ENCODE measurements at places on chromosomes 6 and 20.

DNA sequence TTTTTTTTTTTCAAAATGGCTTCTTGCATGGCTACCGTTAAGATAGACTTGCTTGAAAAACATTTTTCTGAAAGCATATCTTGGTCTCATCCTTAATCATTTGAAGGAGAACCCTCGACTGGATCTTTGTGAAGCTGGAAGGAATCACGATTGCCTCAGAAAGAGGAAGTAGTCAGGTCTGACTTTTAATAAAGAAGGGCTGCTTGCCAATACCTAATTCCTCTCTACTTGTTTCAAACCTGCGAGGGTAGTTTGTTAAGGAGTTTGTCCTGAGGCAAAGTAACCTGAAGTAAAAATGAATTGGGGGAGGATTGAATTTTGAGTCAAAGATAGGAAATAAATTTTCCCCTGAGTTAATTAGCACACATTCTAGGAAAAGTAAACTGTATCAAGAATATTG is 288.1 kb upstream of the MAP3K7 start:
- DNase-seq, result no peak

DNA sequence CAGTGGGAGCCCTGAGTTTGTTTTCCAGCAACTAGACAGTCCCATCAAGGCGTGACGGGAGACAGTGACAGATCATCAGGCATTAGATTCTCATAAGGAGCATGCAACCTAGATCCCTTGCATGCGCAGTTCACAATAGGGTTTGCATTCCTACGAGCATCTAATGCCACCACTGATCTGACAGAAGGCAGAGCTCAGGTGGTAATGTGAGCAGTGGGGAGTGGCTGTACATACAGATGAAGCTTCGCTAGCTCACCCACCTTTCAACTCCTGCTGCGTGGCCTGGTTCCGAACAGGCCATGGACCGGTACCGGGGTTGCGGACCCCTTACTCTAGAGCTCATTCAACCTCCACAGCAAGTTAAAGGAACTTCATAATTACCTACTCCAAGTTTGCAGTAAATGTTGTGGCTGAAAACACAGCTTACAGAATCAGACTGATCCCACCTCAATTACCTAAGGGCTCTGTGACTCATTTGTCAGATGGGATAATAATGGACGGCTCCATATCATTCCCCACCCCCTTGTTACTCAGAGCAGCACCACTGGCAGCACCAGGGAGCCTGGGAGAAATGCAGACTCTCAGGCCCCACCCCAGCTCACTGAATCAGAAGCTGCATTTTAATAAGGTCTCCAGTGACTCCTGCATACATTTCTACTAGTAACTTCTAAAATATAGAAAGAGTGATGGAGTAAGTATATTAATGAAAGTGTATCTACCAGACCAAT is 15.7 kb downstream of the PXMP4 start:
- no peak for DNase-seq

- no peak for DNase-seq
Measured at GRCh38 chr6:119218548-119218947, 131.0 kb downstream of the MAN1A1 start.

GRCh38 chr6:47736083-47736700 is 37.8 kb downstream of the ADGRF4 start:
- no peak for DNase-seq

GRCh38 chr20:58398254-58398653 is 9.2 kb downstream of the VAPB start:
- no peak for DNase-seq

GRCh38 chr6:147504848-147505247 is 3.6 kb upstream of the SAMD5 start:
- no peak for DNase-seq

DNA sequence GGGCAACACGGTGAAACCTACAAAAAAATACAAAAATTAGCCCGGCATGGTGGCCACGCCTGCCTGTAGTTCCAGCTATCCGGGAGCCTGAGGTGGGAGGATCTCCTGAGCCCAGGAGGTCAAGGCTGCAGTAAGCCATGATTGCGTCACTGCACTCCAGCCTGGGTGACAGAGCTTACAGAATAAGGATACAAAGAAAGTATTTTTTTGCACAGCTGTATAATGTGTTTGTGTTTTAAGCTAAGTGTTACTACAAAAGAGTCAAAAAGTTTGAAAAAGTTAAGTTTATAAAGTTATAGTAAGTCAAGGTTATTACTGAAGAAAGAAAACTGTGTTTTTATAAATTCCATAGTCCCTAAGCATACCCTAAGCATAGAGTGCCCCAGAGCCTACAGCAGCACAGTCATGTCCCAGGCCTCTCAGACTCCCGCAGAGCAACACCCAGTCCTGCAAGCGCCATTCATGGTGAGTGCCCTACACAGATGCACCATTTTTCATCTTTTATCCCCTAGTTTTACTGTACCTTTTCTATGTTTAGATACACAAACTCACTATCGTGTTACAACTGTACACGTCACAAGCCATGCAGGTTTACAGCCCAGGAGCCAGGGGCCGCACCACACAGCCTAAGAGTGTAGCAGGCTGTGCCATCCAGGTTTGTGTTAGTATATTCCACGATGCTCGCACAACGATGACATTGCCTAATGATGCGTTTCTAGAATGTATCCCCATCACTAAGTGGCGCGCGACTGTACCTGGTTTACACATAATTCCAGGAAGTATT is 22.4 kb downstream of the TAF4 start:
- DNase-seq, result no peak

GRCh38 chr20:8335059-8335458 is 203.0 kb downstream of the PLCB1 start:
- DNase-seq, result no peak

- DNase-seq, result no peak
Measured at GRCh38 chr20:44702776-44703175, 12.4 kb upstream of the CCN5 start.

DNA sequence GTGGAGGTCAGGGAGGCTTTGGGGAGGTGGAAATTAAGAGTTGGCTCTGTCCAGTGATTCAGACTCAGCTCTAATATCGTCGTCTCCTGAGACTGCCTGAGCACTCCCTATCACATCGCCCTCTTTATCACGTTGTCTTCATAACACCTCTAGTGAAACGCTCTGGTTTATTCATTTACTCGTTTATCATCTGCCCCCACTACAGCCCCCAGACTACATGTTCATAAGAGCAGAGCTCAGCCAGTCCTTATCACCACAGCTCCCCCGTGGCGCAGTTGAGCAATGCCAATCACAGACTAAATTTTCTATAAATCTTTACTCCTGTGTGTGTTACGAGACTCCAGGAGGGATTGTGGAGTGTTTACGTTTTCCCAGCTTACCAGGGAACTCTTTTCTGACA is 316.2 kb downstream of the ADGRB3 start:
- DNase-seq, result no peak

DNA sequence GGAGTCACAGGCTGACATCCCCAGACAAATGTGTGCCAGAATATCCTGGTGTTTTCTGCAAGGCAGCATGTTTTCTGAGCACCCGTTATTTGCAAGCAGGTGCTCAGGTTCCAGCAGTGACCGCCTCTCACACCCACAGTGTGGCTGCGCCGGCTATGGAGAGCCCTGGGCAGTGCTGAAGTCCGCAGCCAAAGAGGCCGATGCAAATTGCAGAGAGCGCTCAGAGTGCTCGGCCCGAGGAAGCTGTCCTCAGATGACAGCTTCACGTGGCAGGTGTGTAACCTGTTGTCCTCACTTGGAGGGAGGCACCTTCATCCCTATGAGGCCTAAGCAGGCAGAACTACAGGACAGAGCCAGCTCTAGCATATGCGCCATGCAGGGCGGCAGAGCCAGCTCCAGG is 23.5 kb upstream of the MPC1 start:
- no peak for DNase-seq

Measured in activated naive CD4-positive, alpha-beta T cell (primary cell).